ENCODE measurements at places on chromosomes 3 and 15.

- no peak for ATAC-seq
These were observed 75.9 kb downstream of the BOC start for GRCh38 chr3:113287111-113287802.

GRCh38 chr3:25120665-25121064 is 307.4 kb upstream of the RARB start:
- ATAC-seq, result no peak

- ATAC-seq, result no peak
These were observed 49.9 kb downstream of the CLEC3B start for GRCh38 chr3:45075821-45076625.

DNA sequence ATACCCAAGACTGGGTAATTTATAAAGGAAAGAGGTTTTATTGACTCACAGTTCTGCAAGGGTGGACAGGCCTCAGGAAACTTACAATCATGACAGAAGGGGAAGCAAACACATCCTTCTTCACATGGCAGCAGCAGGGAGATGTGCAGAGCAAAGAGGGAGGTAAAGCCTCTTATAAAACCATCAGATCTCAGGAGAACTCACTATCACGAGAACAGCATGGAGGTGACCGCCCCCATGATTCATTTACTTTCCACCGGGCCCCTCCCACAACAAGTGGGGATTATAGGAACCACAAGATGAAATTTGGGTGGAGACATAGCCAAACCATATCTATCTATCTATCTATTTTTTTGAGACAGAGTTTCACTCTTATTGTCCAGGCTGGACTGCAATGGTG is 5.4 kb downstream of the GDPGP1 start:
- peak; percentile 38 for ATAC-seq

DNA sequence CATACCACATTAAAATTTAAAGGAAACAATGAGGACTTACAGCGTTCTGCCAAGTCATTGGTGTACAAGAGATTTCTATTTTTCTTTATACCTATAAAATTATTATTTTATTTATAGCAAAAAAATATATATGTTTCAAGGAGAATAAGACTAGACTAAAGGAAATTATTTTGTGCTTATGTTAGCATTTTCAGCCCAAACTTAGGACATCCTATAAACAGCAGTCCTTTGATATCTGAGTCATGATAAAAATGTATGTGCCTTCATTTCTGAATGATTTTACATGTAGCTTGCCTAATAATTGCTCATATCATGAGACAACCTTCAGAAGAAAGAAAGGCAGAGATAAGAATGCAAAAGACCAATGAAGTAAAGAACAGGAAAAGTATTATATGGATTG is 16.7 kb upstream of the CPA3 start:
- ATAC-seq, result no peak

- ATAC-seq, result no peak
These were observed 146.0 kb downstream of the ARPP21 start for GRCh38 chr3:35785234-35785888.

GRCh38 chr3:85164436-85164835 is 205.6 kb downstream of the CADM2 start:
- no peak for ATAC-seq

DNA sequence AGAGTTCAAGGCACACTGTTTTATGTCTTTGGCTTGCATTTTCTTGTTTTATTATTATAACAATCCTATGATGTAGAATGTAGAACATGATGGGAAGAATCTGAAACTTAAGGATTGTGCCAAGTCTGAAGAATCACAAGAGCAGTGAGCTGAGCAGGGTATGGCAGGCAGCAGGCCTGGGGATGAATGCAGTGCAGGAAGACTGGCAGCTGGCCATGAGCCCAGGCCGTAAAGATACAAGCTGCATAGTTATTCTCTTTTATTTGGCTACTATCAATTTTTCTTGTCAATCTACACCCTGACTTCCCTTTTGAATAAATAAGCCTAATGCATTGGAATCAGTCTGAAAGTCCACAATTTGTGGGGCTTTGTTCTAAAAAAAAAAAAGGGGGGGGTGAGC is 89.6 kb upstream of the ARPP21 start:
- no peak for ATAC-seq

GRCh38 chr15:98889930-98890695 is 117.5 kb downstream of the PGPEP1L start:
- ATAC-seq, result peak; percentile 58

GRCh38 chr15:37289109-37289765 is 188.9 kb upstream of the MEIS2 start:
- ATAC-seq, result no peak

GRCh38 chr3:37536840-37537239 is 324.8 kb upstream of the CTDSPL start:
- ATAC-seq, result no peak

- peak; percentile 83 for ATAC-seq
These were observed 120.2 kb downstream of the LRRC28 start for GRCh38 chr15:99371180-99372103.

GRCh38 chr3:185815391-185816282 is 9.2 kb downstream of the IGF2BP2 start:
- ATAC-seq, result no peak

GRCh38 chr3:70919091-70919490 is 606.7 kb upstream of the MDFIC2 start:
- ATAC-seq, result no peak

GRCh38 chr15:77506311-77507142 is 85.8 kb downstream of the HMG20A start:
- no peak for ATAC-seq

- ATAC-seq, result no peak
These were observed 342.2 kb downstream of the PDCD6IP start for GRCh38 chr3:34140616-34141015.

DNA sequence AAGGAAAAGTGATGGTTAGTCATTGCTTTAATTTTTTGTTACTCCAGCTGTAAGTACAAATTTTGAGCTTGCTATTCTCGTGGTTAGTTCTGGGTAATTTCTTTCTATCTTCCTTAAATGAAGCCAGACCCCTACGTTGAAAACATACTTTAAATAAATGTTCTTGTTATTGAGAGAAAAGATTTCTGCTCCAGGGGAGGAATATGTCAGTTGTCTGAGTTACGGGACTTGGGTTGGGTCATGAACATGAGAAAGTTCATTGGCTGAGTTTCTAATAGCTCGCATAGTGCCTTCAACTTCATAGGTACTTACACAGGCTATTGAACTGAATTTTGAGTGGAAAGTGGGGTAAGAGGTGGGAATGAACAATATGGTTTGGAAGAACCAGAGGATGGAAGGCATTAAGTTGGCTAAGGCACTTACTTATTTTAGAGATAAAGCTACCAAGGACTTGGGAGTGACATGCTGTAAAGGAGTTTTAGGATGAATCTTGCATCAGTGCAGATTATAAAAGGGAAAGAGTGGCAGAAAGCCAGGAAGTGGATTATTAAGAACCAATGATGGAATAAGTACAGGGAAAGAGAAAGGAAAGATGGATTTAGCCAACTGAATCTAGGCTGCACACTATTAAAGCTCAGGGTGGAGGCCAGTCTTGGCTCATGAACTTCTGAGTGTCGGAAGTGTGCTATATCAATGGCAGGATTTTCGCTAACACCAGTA is 1.4 kb downstream of the RPSA start:
- no peak for ATAC-seq

DNA sequence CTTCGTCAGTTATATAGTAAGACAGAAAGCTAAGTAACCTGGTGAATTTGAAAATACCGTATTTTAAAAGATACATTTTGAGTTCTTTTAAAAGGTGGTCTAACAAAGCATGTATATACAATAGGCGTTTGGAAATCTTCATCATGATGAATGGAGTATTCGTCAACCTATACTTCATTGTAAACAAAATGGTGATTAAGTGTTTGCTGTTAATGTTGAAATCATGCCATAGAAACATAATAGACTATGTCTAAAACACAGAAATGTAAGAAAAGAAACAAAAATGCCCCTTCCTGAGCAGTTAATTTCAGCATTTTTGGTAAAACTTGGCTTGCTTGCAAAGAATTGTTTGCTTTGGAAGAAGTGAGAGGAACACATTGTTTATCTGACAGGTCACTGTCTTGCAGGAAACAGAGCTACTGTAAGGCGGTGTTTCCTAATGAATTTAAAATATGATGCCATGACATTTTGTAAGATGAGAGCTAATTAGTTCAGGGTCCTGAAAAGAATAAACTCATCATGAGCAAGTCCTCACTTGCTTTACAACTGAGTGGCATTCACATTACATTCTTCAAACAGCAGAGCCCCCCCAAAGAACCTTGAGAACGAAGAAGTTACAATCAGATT is 126.7 kb downstream of the SERPINI1 start:
- ATAC-seq, result no peak

- ATAC-seq, result no peak
These were observed 229.0 kb downstream of the SOX2 start for GRCh38 chr3:181940703-181941102.

- no peak for ATAC-seq
These were observed 8.5 kb upstream of the CCDC80 start for GRCh38 chr3:112649478-112649735.

- ATAC-seq, result no peak
These were observed 18.0 kb downstream of the KLHL24 start for GRCh38 chr3:183653209-183654064.

GRCh38 chr3:189041482-189042090 is 130.2 kb upstream of the TPRG1 start:
- ATAC-seq, result peak; percentile 96

GRCh38 chr3:139560411-139560810 is 20.9 kb upstream of the RBP1 start:
- ATAC-seq, result no peak

- ATAC-seq, result no peak
These were observed 45.3 kb upstream of the MAGEF1 start for GRCh38 chr3:184757022-184757651.

GRCh38 chr3:171461525-171461917 is 1.3 kb upstream of the TNIK start:
- no peak for ATAC-seq

GRCh38 chr15:88832820-88833730 is 29.8 kb downstream of the ACAN start:
- no peak for ATAC-seq

- no peak for ATAC-seq
These were observed 50.6 kb downstream of the MGLL start for GRCh38 chr3:127771746-127772145.

DNA sequence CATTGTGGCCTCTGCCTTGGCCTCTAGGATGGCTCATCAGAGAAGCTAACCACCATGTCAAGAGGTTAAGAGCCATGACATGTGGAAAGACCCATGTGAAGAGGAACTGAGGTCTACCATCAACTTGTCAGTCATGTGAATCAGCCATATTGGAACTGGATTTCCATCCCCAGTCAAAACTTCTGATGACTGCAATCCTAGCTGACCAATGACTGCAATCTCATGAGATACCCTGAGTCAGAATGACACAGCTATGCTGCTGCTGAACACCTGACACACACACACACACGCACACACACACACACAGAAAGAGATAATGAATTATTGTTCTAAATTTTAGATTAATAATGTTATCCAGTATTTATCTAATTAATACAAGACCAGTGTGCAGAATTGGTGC is 337.5 kb upstream of the LMCD1 start:
- ATAC-seq, result peak; percentile 43

GRCh38 chr3:190131329-190131728 is 10.6 kb upstream of the P3H2 start:
- ATAC-seq, result no peak

- no peak for ATAC-seq
These were observed 112.5 kb downstream of the SRGAP3 start for GRCh38 chr3:9136746-9137465.

DNA sequence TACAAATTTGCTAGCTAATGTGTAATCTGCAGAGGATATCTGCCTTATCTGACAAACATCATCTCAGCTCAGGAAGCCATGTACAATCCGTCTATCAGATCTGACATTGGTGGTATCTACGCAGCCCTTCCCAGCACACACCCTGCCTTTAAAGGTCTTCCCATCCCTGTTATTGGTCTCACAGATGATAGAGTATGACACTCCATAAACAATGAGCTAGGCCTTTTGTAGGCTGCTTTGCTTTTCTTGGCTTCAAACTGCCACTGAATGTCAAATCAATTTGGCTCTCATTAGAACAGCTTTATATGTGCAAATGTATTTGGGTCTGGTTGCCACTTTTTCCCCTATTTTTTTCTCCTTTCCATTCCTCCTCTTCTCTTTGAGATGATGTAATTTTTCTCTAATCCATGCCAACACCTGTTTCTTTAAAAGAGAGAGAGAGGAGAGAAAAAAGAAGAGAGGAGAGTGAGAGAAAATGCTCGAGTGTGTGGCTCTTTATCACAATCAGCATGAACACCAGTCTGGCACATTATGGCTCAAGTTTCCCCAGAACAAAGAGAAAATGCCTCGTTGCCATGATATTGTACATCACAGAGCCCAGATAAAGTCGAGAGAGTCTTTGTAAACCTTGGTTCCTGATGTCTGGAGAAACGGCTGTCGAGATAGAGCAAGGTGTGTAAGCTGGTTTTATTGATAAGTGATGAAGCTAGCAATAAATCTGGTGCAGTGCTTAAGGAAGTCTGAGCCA is 80.8 kb upstream of the DPH6 start:
- ATAC-seq, result no peak

- no peak for ATAC-seq
These were observed 11.8 kb downstream of the TOP2B start for GRCh38 chr3:25652921-25653320.

DNA sequence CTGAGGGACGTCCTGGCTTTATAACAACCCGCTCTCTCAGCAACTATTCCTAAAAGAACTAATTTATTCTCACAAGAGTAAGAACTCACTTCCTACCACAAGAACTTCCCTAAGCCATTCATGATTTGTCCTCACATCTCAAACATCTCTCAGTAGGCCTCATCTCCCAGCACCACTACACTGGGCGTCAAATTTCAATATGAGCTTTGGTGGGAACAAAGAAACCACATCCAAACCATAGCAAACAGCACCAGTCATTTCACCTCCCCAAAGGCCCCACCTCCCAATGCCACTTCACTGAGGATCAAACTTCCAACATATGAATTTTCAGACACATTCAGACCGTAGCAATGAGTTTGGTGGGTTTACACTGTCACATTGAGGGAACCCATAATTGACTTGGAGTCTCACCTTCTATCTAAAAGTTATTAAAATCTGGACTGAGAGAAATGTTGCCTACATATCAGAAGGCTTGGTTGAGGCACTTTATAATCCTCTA is 116.4 kb upstream of the AGBL1 start:
- peak; percentile 29 for ATAC-seq

Data from activated T-helper 17 cell treated with anti-CD3 and anti-CD28 coated beads, Interleukin-2, amount 50 U/mL, for 72 hours (primary cell).